ACHN (cell line): ENCODE measurements at places on chromosomes 7 and 10.

- DNase-seq: no peak
These were observed 2.2 kb upstream of the MBLAC1 start for GRCh38 chr7:100124301-100125230.

DNA sequence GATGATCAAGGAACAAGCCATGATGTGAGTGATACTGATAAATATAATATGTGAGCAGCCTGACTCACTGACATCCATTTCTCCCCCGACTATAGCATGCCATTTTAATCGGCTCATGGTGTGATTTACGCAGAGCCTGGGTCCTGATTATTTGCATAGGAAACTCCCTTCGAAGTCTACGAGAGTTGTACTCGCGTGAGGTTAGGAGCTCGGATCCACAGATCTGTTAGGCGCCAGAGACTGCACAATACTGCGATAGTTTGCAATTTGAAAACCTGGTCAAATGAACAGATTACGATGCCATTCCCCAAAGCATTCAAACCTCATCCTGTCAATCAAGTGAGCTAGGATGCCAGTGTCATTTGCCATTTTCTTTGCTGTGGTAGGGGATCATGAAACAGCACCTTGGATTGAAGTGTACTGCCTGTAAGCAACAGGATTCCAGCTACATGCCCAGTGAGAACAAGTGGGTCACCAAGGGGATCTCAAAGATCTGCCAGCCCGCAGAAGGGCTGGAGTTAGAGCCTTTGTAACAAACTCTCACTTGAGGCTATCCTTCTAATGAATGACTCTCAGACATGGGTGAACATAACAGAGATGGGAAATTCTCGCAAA lies 158.3 kb downstream of the FRMD4A start:
- DNase-seq: no peak

DNA sequence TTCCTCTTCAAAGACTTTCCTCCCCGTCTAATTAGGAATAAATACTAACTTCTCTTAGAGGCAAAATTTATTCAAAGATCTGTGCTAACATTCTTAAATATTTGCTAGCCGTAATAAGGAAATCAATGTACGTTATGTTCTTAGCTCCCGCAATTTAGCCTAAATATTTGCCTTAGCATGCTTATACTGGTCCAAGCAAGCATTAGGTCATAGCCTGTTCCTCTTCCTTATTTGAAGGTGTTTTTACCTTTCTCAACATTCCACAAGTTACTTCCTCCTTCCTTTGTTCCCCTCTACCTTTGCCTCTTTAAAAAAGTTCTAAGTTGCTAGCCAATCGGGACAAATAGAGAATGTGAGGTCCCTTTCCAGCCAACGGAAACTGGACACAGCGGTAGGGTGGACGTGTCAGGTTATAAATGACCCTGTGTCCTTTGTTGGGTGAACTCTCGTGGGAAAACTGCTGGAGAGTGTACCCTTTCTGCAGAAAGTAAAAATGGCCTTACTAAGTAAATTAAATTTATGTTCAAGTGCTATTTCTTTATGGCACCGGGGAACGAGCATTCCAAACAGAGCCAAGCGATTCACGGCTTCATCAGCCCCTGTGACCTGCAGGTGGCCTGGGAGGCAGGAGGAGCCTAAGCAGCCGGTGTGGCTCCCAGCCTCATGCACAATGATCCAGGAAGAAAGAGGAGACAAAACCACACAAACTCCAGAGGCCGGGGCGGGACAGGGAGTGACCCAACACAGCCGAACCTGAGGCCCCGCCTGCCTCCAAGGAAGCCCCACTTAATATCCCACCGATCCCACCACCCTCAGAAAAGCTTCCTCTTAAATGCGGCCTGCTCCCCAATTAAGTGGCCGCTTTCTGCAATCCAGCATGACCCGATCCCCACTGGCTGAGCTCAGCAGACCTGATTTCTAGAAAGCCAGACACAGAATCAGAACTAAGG lies 67.0 kb downstream of the ZRANB1 start:
- no peak for DNase-seq

- peak; percentile 15 for DNase-seq
These were observed 35.8 kb upstream of the GNAI1 start for GRCh38 chr7:80098795-80099194.

- no peak for DNase-seq
These were observed 49.3 kb downstream of the CALML3 start for GRCh38 chr10:5573968-5574641.

DNA sequence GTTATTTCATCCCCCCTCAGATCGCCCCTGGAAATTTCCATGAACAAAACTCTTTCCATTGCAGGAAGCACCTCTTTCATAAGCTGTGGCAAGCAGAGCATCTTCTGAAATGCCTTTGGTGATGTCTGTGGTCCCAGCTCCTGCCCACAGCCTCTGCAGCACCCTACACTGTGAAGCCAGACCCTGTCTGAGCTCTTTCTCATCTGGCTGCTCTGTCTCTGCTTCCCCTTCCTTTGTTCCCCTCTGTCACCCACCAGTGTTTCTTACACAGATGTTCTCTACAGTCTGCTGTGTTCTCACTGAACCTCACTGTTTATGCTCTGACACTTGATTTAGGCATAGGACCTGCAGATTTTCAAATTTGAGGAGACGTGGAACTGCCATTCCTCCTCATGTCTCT lies 1.9 kb upstream of the TAS2R39 start:
- DNase-seq: no peak

GRCh38 chr10:109894516-109894915 lies 28.8 kb downstream of the XPNPEP1 start:
- no peak for DNase-seq

DNA sequence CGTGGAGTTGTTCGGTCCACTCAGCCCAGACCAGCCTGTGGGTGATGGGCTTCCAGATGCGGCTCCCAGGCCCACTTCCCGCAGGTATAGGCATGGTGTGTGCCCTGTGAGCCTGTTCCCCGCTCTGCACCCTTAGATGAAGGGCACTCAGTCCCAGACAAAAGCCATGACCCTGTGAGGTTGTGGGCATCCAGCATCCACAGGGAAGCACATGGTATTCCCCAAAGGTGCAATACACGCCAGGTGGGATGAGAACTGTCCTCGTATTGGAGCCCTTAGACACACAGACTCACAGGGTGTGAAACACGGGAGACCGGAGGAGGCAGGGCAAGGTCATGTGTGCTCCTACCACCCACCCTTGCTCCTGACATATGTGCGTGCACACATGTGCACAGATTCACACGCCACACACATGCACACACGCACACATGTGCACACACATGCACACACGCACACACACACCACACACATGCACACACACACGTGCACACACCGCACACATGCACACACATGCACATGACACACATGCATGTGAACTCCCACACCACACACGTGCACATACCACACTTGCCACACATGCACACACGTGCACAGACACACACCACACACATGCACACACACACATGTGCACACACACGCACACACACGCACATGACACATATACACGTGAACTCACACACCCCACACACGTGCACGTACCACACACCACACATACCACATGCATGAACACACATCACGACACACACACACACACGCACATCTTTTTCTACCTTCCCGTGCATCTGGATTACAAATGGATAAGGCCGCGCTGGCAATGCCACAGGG lies 319.4 kb downstream of the WDR37 start:
- no peak for DNase-seq

DNA sequence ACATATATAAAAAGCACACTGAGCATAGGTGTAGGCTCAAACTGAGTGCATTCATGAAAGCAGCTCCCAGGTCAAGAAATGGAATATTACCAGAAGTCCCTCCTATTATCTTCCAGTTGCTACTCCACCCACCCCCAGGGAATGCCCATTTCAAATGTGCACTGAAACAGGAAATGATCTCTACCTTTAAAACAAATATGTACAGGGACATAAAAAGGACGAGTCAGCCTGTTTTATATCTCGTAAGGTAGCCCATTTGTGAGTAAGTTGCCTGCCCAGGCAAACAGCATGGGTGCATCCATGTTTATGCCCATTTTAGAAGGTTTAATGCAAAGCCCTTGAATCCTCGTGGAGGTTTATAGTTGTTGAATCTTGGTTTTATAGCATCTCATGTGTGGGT lies 10.4 kb downstream of the FFAR4 start:
- no peak for DNase-seq

GRCh38 chr7:117808341-117808757 lies 64.9 kb downstream of the CTTNBP2 start:
- DNase-seq: no peak

DNA sequence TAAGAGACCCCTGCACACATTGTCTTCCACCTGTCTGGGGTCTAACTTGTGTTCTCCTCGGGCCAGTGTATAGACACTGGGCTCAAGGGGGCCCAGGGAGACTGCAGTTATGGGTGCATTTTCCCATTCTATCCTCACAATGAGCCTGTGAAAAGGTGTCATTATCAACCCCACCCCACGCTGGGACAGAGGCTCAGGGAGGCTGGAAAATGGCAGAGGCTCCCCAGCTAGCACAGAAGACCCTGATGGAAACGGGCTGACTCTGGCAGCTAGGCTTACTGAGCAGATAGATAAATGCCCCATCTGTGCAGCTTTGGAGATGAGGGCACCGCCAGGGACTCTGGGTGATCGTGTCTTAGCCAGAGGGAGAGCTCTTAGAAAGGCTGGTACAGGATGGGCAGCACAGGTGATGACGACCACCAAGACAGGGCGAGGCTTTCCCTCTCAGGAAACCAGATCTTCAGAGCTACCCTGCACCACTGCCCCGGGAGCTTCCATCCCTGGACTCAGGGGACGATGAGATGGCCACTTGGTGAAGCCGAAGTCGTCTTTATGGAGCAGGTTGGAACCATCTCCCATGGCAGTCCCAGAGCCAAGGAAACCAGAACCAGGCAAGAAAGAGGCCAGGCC lies 58.2 kb upstream of the CHST15 start:
- DNase-seq: no peak
